T-helper 22 cell (primary cell): ENCODE measurements at places on chromosomes 3 and 15.

DNA sequence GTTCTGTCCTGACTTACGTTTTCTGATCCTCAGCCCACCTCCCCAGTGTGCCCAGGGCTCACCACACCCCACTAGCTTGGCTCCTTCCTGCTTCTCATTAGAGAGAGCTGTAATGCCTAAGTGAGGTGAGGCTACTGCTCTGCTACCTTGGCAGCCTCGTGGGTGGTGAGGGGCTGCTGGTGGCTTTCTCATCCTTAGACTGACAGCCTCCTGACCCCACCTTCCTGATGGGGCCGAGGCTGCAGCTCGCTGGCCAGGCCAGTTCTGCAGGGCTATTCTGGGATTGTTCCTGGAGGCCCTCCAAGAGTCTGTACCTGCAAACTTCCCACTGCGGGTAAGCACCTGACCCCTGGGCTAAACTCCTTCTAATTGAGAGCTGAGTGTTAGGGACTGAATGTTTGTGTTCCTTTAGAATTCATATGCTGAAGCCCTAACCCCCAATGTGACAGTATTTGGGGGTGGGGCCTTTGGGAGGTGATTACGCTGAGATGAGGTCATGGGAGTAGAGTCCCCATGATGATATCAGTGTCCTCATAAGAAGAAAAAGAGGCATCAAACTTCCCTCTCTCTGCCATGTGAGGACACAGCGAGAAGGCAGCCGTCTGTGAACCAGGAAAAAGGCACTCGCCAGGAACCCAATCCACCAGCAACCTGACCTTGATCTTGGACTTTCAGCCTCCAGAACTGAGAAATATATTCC, 38.1 kb upstream of the IQSEC1 start:
- no peak for DNase-seq

GRCh38 chr3:37320276-37320675, 145.9 kb upstream of the LRRFIP2 start:
- DNase-seq, result no peak

- no peak for DNase-seq
Observed at GRCh38 chr3:159263750-159264553, 462.1 kb downstream of the MFSD1 start.

- no peak for DNase-seq
Observed at GRCh38 chr15:38879909-38880471, 315.4 kb upstream of the RASGRP1 start.

- no peak for DNase-seq
Observed at GRCh38 chr15:96402403-96402802, 71.9 kb downstream of the NR2F2 start.

GRCh38 chr15:68655686-68656437, 77.1 kb downstream of the CORO2B start:
- DNase-seq, result no peak

DNA sequence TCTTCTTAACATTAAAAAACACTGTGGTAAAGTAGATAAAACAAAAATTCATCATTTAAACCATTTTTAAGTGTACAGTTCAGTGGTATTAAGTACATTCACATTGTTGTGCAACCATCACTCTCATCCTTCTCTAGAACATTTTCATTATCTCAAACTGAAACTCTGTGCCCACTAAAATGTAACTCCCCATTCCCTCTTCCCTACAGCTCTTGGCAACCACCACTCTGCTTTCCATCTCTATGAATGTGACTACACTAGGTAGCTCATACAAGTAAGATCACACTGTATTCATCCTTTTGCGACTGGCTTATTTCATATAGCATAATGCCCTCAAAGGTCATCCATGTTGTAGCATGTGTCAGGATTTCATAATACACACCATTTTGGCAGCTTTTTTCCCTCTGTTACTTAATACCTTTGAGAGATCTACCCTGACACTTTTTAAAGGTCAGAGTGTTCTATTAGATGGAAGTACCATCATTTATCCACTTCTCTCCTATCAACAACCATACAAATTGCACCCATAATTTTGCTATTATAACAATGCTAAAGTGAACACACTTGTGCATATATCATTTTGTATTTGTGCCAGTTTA, 42.9 kb upstream of the FRMD4B start:
- no peak for DNase-seq

GRCh38 chr15:62994439-62994838, 48.1 kb upstream of the TPM1 start:
- no peak for DNase-seq

GRCh38 chr3:176870451-176870850, 326.8 kb downstream of the TBL1XR1 start:
- DNase-seq, result no peak

GRCh38 chr3:64247991-64248646, 22.9 kb upstream of the PRICKLE2 start:
- DNase-seq, result no peak

DNA sequence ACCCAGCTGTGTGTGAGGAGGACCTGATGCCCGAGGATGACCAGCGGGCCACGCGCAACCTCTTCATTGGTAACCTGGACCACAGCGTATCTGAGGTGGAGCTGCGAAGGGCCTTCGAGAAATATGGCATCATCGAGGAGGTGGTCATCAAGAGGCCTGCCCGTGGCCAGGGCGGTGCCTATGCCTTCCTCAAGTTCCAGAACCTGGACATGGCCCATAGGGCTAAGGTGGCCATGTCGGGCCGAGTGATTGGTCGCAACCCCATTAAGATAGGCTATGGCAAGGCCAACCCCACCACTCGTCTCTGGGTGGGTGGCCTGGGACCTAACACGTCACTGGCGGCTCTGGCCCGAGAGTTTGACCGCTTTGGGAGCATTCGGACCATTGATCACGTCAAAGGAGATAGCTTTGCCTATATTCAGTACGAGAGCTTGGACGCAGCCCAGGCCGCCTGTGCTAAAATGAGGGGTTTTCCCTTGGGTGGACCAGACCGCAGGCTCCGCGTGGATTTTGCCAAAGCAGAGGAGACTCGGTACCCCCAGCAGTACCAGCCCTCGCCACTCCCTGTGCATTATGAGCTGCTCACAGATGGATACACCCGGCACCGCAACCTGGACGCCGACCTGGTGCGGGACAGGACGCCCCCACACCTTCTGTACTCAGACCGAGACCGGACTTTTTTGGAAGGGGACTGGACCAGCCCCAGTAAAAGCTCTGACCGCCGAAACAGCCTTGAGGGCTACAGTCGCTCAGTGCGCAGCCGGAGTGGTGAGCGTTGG, 1.5 kb downstream of the RBM15B start:
- DNase-seq, result no peak

GRCh38 chr3:142450881-142451280, 3.0 kb upstream of the XRN1 start:
- DNase-seq, result no peak

DNA sequence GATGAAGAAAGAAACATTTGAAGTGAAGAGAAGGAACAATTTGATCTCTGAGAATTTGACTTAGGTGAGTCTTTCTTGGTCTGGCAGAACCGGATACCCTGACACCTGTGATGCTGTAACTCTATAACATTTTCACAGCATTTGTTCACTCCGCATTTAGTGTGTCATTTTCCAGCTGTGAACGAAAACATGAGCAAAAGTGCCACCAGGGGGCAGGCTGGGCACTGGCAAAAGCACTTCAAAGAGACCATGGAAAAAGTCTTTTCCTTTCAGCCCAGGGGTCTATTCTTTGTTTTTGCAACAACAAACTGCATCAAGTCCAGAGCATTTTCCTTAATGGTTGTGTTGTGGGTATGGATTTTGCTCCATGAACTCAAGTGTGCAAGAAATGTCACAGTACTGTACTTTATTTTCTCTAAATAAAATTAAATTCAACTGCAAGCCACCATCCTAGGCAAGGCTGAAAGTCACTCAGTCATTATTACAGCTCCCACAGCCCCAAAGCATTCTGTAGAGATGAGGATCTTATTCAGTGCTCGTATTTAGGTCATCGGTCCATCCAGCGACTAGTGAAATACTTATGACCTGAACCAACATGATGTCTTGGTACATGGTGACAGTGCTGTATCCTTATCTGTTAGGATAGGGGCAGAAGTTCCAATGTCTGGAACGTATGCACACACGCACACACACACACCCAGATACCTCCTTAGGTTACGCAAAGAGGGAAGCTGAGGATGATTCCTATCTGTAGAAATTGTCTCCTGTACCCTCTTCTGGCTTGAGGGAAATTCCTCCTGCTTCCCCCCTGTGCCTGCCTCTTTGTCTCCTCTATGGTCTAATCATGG, 125.5 kb downstream of the GADL1 start:
- peak; percentile 15 for DNase-seq

DNA sequence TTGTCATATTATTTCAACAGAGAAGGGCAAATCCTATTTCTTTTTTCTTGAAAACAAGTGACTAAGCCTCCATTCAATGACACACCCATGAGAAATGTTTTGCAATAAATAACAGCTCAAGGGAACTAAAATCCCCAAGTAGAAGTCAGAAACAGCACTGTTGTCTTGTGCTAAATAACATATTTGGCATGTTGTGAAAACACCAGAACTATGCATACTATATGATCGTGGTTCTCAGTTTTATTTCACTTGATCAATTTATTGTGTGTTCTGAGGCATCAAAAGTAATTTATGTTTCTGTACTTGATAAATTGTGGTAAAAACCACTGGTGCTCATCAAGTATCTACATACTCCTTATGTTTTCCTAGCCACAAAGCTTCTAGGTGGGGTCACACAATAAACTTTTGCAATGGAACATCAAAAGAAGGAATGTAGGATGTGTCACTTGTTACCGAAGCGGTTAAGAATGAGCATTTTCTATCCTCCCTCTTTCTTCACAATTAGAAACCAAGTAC, 691.7 kb upstream of the CBLB start:
- DNase-seq, result no peak

DNA sequence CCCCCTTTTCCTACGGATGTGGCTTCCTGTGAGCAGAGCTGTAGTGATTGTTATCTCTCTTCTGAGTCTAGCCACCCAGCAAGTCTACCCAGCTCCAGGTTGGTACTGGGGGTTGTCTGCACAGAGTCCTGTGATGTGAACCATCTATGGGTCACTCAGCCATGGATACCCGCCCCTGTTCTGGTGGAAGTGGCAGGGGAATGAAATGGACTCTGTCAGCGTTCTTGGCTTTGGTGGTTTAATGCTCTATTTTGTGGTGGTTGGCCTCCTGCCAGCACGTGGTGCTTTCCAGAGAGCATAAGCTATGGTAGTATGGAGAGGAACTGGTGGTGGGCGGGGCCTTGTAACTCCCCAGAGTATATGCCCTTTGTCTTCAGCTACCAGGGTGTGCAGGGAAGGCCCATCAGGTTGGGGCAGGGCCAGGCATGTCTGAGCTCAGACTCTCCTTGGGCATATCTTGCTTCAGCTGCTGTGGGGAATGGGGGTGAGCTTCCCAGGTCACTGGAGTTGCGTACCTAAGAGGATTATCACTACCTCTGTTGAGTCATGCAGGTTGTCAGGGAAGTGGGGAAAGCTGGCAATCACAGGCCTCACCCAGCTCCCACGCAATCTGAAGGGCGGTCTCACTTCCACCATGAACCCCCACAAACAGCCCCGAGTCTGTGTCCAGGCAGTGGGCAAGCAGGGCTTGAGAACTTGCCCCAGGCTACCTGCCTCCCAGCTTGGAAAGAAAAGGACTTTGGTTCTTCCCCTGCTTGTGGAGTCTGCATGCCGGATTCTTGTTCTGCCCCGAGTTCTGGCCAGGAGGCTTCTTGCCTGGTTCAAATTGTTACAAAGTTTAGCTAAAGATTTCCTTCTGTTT, 9.0 kb upstream of the ADGRG7 start:
- no peak for DNase-seq

DNA sequence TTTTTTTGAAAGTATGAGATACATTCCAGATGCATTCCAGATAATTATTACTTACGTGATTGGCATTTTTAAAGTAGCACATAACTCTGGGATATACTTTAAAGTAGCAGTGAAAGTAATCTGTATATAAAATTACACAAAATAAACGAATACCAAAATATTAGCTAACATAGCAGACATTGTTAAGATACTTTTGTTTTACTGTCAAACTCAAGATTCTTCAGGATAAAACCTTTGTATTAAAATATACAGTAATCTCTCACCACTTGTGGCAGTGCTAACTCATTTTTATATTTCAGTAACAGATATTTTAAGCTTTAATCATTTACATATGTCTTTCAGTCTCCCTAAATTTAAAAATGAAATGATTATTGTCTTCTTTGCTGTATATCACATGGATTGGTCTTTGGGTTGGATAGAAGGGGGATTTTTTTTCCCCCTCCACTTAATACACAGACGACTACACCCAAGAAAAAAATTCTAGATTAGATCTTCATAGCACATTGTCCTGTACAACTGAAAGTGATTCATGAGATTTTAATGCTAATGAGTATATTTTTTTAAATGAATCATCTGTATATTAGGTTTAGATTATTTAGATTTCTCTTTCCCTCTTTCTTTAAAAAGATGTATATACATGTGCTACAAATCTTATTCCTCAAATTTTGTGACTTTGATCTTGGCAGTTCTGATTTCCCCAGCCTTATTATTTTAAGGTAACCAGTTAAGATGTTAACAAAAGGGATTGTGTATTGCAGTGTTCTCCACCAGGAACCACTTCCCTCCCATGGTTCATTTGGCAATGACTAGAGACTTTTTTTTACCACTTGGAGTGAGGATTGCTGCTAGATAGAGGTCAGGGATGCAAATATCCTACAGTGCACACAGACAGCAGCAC, 24.5 kb upstream of the EBLN2 start:
- DNase-seq, result no peak

DNA sequence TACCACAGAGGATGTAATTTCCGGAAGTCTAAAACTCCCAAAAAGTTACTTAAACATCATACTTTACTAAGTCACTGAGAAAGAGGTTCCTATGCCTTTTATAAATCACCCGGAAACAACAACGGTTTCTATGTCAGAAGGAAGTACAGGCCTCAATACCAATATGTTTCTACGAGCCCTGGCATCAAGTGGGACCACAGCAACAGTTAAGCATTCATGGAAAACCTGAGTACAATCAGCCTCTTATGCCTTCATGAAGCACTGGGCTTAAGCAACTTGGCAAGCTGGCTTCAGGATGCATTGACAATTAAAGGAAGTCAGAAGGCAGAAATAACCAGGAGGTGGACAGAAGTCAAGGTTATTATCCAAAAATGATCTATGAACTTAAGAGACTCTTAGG, 19.1 kb upstream of the B3GNT5 start:
- no peak for DNase-seq

- DNase-seq, result no peak
Observed at GRCh38 chr3:129182390-129183185, 1.1 kb downstream of the CNBP start.

DNA sequence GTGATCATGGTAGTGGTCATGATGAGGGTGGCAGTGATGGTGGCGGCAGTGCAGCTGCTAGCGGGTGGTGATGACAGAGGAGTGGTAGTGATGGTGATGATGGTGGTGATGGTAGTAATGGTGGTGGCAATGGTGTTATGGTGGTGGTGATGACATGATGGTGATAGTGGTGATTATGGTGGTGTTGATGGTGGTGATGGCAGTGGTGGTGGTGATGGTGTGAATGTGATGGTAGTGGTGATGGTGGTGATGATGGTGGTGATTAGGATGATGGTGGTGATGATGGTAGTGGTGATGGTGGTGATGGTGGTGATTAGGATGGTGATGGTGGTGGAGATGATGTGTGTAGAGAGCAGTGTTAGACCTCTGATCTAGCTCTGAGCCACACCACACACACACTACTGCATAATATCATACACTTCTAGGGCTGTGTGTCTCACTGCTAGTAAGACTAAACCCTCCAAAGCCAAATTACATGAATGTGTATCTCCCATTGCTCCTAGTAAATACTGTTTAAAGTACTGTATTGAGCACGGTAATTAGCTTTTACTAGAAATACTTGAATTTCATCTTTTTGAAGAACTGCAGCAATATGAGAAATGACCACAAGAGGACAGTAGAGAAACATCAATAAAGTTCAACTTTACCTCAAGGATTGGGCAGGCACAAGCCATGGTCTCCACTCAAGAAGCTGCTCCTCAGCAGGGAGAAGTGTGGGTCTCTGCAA, 28.8 kb downstream of the TMED3 start:
- DNase-seq, result no peak

GRCh38 chr15:64847016-64847415, 5.3 kb downstream of the PLEKHO2 start:
- no peak for DNase-seq
